ENCODE measurements at places on chromosomes 4 and X.

DNA sequence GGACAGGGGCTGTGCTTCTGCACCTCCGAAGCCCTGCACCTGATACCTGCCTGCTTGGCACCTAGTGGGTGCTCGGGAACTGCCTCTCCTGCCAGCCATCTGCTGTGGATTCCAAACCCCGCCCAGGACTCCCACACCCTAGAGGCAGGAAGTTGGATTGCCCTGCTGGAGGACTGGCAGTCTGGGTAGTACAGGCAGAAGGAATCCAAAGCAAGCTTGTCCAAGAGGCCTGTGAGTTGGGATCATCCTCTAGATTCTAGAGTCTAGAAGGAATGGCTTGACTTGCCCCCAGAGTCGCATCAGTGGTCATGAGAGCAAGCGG, 64.6 kb upstream of the MTM1 start:
- DNase-seq: no peak

DNA sequence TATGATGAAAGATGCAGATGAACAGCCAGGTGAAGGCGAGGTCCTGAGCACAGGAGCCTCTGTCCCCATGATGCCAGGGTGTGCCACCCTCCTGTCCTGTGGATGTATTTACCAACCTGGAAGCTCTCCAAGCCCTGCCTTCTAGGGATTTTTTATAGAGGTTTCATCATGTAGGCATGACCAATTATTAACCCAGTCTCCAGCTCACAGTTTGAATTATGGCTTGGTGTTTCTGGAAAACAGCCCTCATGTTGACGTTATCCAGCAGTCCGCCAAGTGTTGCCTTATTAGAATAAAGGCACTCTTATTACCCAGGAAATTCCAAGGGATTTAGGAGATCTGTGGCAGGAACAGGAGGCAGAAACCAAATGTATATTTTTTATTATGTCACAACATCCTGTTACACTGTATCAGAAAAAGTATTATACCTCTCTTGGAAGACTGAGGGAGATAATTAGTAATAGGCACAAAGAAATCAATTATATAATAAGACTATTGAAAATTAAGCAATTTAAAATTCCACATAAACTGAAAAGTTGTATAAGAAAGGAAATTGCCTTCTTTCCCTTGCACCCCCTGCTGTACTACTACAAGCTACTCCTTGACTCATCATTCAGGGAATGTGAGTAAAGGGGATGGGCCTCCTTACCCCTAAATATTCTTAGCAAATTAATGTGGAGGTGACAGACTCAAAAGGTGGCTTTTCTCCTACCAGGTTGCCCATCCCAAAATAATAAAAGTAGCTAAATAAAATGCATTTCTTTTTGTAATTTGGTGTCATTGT, 129.6 kb downstream of the ZNF330 start:
- DNase-seq: peak; percentile 93

GRCh38 chr4:183797011-183797444, 108.1 kb upstream of the STOX2 start:
- no peak for DNase-seq

- peak; percentile 58 for DNase-seq
Observed at GRCh38 chr4:52641854-52642563, 17.1 kb downstream of the USP46 start.

GRCh38 chr4:121070274-121070673, 2.1 kb downstream of the NDNF start:
- DNase-seq: peak; percentile 61
